HCEC 1CT (cell line): ENCODE measurements at places on chromosomes 5 and 9.

DNA sequence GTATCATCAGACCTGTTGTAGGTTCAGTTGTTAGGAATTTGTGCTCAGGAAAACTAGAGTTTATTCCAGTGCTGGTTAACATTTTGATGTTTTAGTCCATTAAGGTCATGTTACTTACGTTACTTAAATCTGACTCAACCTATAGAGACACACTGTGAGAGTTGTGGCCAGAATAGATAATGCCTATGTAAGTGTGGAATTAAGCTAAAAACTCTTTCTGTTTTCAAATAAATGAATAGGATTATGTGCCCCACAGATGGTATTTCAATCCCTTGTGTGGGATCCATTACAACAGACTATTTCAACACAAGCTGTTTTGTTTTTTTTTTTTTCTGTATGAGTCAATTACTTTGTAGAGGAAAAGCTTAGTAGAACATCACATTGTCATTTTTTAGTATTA, 68.1 kb downstream of the MEGF10 start:
- peak; percentile 51 for DNase-seq

GRCh38 chr5:103505581-103506305, 56.8 kb downstream of the NUDT12 start:
- DNase-seq, result peak; percentile 89

DNA sequence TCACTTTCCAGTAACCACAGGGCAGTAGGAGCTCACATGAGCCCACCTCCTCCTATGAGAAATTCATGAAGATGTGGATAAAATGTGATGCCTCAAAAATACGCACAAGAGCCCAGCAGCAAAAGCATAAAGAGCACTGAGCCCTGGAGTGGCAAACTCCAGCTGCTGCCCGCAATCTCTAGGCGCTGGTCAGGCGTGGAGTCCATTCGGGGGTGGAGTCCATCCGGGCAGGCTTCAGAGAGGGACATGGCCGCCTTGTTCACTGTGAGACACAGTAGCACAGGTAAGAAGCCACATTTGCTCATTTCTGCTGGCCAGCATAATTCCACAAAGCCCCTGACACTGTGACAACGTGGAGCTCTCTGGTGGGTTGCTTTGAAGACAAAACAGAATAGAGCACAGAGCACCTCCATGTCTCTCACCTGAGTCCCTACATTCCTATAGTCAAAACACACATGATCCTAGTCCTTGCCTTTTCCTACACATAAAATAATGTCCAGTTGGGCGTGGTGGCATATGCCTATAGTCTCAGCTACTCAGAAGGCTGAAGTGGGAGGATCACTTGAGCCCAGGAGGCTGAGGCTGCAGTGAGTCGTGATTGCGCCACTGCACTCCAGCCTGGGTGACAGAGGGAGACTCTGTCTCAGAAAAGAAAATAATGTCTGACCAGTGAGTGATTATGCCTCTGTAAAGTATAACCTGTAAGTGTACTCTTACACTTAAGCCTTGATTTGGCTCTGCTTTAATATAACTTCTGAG, 365.2 kb downstream of the GADD45G start:
- no peak for DNase-seq

- no peak for DNase-seq
Measured at GRCh38 chr9:91897201-91897600, 52.8 kb downstream of the ROR2 start.

DNA sequence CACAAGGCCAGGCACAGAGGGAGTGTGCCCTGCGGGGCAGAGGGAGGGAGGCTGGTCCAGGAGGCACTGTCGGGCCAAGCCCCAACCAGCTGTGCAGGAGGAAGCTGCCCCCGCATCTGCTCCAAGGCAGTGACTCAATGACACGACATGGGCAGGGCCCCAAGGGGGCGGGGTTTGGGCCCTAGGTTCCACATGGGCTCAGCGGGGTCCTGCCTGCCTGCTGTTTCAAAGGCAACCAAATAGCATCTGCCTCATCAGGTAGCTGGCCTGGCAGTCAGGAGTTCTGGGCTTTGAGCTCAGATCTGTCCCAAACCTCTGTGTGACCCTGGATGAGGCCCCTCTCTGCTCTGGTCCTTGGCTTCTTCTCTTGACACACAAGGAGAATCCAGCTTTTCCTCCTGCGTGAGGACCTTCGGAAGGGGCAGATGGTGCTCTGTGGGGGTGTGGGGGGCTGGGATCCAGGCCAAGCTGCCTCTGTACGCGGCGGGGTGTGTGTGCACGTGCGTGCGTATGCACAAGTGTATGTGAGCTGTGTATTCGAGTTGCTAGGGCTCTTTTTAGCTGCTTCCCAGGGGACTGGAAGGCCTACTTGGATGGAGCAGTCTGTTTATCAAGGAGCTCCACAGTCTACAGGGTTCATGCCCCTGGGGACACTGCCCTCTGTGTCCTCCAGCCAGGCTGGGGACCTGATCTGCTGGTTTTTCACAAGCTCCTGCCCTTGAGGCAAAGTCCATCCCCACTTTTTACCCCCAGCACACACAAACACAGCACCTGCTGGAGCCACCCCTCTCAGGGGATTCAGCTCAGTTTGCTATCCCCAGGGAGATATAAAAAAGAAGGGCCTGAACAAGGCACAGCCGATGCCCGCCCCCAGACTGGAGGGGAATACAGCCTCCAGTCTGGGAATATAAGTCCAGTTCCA, 138.9 kb downstream of the RGS3 start:
- DNase-seq, result peak; percentile 83

DNA sequence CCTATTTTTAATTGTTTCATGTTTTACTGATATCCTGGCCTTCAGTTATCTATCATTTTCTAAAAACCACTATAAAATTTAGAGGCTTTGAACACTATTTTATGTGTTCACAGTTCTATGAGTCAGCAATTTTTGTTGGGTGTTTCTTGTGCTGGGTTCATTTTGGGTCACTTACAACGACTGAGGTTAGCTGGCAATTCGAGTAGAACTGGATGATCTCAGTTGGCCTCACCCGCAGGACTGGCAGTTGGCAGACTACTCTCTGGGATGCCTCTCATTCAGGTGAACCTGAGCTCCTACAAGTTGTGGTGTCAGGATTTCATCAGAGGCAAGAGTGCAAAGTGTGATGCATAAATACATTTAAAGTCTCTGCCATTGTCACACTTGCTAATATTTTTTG, 151.0 kb upstream of the PAPPA start:
- DNase-seq, result peak; percentile 53

DNA sequence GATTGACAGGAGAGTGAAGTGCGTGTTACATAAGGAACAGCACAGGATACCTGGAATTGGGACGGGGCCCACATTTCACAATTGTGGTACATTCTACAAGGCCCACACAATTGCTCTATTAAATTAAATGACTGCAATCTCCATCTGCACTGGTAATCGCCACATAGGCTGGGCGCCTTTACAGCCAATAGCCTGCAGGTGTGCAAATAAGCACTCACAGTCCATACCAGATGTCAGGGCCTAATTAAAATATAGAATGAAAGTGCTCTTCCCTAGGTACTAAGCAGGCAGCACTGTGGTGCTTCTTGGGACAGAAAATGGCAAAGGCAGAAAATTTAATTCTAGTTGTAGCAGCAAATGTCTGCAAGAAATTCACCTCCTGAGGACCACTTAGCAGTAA, 82.7 kb downstream of the ATP10B start:
- DNase-seq, result no peak

- DNase-seq, result no peak
Measured at GRCh38 chr5:126848253-126848652, 71.3 kb downstream of the LMNB1 start.

DNA sequence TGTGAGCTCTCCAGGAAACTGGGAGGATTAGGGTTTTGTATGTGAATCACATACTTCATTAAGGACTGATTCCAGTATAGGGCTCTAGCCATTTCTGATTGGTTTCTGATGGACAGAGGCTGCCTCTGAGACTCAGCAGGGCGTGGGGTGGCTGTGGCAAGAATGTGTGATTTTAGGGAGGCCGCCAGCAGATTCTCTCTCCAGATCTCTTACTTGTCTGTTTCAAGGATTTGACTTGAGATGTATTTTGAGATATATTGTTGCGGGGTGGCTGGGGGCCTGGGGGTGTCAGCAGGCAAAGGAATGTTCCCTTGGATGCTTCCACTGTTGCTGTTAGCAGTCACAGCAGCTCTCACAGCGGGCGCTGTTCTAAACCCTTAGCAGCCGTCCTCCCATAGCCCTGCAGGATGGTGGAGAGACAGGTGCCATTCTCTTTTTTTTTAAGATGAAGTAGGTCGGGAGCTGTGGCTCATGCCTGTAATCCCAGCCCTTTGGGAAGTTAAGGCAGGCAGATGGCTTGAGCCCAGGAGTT, 8.0 kb upstream of the HNRNPAB start:
- DNase-seq, result no peak

DNA sequence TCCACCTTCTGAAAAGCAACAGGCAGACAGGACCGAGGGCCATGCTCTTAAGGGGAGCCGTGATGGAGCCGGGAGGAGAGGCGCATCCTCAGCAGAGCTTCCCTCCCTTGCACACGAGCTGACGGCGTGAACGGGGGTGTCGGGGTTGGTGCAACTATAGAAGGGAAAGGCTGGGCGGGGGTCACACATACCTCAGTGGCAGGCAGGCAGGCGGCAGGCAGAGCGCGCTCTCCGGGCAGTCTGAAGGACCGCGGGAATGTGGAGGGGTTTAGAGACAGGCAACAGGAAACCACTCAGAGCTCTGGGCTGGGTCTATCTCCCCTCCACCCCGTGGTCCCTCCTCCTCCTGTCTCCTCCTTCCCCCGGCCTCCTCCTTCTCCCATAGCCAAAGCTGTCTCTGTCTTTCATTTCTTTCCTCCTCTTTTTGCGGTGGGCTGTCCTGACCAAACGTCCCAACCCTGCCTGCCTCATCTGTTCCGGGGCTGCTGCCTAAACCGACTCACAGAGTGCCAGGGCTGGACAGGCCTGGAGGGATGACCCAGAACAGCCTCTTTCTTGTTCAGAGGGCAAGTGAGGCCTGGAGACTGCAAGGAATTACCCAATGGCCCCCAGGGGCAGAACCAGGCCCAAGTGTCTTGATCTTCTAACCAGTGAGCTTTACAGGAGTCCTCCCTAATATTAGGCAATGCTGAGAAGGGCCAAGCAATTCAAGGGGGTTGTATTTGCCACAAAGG, at the start of gene SPARC:
Gene SPARC, minus strand, starts transcription at position 242 of the 734 bp plus-strand sequence. CDS start 10,727 bp downstream, outside the sequence.
- peak; percentile 96 for DNase-seq

DNA sequence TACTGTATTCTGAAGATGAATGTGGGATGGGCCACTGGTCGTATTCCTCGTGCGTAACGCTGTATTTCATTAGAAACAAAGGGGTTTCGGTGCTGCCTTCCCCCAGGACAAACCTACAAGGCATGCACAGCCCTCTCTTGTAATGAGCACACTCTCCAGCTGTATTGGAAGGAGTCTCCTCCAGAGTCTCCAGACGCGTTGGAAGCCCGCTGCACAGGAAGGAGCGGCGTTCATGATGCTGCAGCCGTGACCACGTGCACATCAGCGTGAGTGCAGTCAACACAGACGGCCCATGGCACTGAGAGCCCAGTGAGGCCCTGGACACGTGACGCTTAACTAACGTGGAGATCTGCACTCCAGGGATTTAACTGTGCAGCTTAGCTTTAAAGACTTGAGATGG, 209.0 kb upstream of the IRX1 start:
- DNase-seq, result no peak
